ENCODE measurements at places on chromosomes 3 and 15.

DNA sequence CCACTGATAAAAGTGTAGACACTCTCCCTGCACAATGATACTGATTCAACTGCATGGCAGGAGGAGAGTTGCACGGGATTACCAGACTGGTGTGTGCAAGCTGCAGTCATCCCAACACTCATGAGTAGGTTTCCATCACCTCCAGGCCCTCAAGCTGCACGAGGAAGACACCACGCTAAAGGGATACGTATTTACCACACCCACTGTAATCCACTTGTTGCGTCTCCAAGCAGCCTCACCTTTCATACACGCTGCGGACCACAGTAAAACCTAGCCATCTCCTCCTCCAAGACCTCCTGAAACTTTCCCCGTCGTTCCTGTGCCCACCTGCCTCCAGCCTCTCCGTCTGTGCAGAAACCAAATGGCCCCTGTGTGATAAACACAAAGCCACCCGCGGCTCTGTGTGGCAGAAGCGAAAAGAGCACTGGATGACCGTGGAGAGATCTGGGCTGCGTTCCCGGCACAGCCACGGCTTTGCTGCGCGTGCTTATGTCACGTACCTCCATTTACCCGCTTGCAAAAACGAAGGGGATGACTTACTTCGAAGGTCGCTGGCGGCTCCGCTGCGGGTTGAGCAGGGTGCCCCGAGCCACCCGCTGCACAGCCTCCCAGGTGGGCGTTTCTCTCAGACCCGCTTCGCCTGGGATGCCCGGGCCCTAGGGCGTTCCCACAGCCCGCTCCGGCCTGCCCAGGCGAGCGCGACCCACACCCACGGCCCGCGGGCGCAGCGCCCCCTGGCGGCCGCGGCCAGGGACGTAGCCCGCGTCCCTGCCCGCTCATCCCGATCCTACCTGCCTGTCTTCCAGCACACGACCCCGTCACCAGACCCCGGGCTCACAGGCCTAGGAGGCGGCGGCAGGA lies 643 bp downstream of the ABCC5 start:
- peak; percentile 39 for DNase-seq

DNA sequence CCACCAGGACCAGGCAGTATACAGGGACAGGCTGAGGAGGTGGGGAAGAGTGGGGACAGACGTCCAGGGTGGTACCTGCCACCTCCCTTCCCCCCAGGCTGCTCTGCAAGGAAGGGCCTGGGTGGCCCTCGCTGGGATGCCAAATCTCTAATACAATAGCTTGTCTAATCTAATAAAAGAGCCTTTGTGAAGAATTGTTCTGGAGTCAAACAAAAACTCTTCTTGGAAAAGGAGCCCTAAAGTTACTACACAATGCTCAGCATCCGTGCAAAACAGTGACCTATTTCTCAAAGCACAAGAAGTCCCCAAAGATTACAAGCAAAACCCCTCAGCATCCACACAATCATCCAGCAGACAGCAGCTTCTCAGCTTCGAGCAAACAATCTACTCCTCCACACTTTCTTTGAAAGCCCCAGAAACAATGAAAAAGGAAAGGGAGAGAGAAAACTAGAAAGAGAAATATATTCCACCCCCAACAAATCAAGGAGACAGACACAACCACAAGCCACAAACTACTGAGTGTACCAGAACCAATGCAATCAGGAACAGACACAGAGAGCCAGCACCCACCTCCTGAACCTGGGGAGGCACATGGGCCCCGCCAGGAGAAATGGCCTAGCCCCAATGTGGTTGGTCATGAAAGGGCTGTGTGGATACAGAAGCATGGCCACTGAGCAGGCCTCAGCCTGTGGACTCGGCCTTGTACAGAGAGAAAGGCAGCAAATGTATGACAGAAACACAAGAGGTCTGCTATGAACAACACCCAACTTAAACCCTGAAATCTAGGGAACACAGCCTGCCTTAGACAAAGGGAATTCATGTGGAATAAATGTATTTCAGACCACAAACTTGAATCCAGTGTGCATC lies 177.1 kb upstream of the CHRNA7 start:
- DNase-seq, result no peak

GRCh38 chr3:128603811-128604775 lies 46.5 kb downstream of the RPN1 start:
- DNase-seq, result no peak

GRCh38 chr15:85730001-85730820 lies 64.5 kb downstream of the KLHL25 start:
- DNase-seq, result peak; percentile 59

- DNase-seq, result no peak
Measured at GRCh38 chr3:84891851-84892250, 66.9 kb upstream of the CADM2 start.

DNA sequence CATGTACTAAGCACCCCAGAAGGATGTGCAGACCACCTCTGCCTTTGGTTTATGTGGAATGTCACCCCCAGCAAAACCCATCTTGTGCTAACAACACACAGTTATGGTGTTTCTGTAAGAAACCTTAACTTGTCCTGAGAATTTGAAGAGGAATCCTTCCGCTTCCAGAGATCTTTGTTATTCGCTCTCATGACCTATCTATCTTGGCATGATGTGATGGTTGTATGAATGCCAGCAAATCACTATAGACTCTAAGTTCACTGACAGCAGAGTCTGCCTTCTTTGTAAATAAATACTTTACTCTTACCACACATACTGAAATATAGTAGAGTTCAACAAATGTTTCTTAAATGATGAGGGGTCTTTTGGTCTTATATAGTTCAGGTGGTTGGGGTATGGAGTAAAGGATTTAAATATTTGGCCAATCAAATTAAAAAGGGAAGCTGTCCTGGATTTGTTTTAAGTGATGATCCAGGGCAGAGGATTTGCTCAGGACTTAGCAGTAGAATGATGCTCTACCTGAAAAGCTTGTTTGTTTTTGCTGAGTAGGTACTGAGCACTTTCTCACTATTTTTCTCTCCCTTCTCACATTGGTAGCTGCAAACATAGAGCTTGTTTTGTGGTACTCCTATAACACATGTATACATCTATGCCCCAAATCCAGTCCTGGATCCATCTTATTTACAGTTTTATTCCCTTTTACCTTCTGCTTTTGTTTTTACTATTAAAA lies 27.9 kb upstream of the RTP1 start:
- no peak for DNase-seq

DNA sequence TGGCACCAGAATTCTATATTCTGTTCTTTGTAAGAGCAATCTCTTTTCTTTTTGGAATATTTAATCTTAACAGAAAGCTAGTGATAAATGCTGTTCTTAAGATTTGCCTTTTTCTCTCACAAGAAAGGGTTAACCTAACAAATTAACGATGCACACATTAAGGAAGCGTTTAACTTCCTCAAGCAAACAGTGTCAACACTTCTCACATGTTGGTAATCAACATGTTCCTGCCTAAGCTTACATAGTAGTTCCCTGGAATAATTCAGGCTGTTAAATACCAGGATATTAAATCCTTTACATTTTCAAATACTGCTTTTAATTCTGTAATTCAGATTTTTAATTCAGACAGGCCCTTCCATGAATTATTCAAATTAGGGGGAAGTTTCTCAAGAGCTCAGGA lies 67.4 kb upstream of the RPL35A start:
- no peak for DNase-seq

DNA sequence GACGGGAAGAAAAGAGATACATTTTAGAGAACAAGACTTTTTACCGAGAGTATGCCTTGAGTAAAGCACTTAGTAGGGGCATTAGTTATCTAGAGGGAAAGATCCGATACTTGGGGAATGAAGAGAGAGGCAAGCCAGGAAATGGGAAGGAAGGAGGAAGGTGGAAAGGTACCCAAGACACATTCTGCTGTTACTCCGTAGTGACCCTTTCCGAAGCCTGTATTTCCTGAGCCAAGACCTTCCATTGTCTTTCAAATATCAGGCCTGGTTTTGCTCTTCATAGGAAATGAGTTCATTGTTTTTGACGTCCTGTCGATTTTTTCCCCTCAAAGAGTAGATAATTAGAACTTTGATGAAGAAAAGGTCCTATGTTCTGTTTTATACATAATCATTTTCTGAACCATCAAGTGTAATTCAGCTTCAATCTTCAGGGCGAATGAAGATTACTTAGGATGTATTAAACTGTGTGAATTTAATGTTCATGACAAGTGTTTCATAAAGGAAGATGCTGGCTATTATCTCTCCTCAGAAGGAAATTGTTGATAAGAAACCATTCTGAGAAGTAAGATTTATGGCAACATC lies 95.7 kb downstream of the PPM1L start:
- DNase-seq, result no peak

GRCh38 chr3:15009167-15009566 lies 55.9 kb downstream of the MRPS25 start:
- DNase-seq, result no peak

DNA sequence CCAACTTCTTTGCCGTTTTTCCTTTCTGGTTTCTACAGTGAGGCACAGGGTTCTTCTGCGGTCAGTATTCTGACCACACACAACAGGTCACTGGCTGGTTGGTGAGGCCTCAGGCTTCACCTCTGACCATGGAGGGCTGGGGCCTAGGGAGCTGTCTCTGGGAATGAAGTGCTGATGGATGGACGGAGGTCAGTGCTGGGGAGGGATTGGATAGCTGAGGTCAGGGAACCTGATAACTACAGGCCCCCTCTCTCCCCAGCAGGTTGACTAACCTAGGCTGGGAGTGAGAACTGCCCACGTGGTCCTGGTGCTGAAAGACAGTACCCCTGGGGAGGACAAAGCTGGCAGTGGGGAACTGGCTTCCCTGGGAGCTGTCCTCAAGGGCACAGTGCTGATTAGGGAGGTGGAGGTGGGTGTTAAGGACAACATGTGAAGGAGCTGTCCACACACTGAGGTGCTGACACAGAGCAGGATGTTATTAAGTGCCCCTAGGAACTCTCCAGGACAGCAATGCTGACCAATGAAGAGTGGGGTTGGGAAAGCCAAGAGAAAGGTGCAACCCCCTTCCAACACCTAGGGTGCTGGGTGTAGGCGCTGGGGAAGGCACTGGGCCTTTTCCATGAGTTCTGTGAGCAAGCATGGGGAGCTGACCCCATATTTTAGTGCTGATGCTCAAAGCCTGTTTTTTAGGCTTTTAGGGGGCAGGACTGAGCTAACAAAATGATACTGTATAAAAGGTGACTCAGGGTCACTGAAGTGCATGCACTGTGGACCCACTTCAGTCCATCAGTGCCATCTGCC lies 45.2 kb downstream of the ATP2B2 start:
- DNase-seq, result peak; percentile 14
